ENCODE measurements at places on chromosomes 1 and 21. TPM values are rescaled to one million over a fixed set of nuclear protein-coding genes. Genes with fewer than 3 reads are reported as not detected.

DNA sequence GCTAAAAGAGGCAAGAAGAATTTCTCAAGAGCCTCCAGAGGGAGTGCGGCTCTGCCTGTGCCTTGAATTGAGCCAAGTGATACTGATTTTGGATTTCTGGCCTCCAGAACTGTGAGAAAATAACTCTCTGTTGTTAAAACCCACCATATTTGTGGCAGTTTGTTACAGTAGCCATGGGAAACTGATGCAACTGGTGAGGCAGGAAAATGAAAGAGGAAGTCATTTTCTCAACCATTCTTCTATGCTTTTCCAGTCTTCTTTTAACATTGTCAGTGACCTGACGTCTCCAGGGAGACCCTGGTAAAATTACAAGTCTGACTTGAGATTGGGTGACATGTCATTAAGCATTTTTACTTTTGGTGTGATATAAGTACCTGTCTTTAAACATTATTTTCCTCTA is 5.8 kb downstream of the OR6P1 start:
- no peak for DNase-seq

DNA sequence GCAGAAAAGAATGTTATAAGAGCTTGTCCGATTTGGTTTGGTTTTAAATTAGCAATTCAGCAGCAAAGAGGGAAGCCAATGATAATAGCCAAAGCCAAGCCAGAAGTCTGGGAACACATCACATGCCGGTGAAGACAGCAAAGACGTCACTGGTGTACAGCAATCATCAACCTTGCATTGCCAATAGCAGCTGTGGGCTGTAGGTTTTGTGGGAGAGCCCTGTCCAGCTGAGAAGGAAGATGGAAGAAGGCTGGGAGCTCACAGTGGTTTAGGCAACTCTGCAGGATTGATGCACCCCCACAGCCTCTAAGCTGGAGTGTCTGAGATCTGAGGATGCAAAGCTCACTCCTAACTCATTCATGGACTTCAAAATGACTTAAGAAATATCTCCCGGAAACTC is 338.7 kb downstream of the SIPA1L2 start:
- no peak for DNase-seq

GRCh38 chr1:234763910-234764309 is 153.9 kb upstream of the IRF2BP2 start:
- DNase-seq, result no peak

- DNase-seq, result no peak
Measured at GRCh38 chr1:78385744-78386462, 104.9 kb upstream of the PTGFR start.

- no peak for DNase-seq
Measured at GRCh38 chr1:208526613-208527125, 282.5 kb upstream of the PLXNA2 start.

DNA sequence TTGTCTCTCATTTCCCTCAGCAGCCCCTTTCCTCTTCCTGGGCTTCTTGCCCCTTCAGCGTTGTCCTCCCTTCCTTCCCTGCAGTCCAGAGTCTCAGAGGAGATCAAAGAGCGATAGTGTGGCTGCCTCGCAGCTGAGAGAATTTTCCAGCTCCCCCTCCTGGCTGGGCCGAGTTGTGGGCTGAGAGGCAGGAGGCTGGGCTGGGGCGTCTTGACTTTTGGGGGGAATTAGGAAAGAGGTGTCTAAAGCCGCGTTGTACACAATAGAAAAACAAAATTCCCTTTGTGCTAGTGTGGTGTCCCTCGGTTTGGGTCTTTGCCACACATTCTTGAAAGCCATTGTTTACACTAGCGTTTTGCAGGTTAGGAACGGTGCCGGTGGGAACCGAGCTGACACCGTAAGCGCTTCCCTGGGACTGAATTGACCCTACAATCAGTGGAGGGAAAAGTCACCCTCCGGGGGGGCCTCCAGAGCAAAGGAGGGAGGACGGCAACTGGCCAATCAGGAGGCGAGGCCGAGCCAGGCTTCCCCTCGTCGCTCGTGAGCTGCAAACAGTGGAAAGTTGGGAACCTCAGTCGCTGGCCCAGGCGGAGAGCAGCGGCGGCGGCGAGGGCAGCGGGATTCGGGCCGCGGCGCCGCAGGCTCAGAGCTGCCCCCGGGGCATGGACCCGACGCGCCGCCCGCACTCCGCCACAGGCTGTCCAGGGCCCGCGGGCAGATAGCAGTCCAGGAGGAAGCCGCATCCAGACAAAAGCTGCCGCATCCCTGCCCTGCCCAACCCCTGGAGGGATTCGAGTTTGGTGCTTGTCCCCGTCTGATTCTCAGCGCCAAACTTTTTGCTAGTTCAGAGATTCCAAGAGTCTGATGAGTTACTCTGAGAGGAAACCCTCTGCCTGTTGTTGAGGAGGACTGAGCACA is at the start of gene HMCN1:
TSS of gene HMCN1 (plus strand) at position 574 of the 918 bp plus-strand sequence. CDS start 389 bp downstream, outside the sequence.
- DNase-seq, result peak; percentile 9

- DNase-seq, result no peak
Measured at GRCh38 chr1:21021311-21021710, 155.4 kb downstream of the EIF4G3 start.

DNA sequence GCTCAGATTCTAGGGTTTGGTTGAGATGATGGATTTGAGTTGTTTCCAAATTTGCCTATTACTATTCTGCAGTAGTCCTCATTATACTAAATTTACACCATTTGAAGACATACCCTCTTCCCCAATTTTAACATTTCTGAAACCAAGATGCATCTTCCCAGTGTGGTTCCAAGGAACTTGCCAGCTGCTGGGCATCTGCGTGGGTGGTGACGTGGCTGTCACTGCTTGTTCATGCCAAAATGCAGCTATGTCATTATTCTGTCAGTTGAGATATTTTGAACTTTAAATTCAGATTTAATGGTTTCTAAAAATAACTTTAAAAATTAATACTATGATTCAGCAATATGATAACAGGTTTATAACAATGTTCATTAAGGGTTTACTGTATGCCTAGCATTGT is 1.2 kb downstream of the ZFP69 start:
- no peak for DNase-seq

- DNase-seq, result no peak
Measured at GRCh38 chr1:238672262-238672661, 714.1 kb upstream of the CHRM3 start.

DNA sequence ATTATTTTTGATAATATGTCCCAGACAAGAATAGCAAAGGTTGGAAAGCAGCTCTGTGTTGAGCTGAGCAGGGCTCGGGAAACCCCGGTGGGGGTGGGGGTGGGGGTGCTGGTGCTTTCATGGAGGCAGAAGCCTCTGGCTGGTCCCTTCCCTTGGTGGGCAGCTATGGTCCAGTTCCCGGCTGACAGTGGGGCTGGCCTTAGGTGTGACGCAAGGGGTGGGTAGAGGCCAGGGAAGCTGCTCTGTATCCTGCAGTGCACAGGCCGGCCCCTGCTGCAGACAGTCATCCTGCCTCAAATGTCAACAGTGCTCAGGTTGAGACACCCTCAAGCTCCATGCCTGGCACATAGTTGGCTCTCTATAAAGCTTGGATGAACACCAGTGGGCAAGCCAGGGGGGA is 8.9 kb downstream of the ACTL8 start:
- no peak for DNase-seq

DNA sequence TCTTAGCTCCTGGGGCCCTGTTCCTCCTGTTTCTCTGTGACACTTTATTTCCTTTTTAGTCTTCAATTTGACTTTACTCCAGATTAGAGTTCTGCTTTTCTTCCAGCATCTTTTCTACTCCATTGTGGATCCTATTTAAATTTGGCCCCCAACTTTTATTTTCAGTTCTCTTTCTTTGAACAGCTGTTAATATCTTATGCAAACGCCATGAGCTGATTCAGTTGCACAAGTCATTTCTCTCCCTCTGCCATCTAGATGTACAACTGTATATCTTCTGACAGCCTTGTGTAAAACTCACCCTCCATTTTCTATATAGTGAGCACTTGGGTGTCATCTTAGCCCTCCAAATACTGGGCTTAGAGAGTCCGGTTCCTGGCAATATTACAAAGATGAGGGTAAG is 42.2 kb downstream of the SPATA17 start:
- DNase-seq, result no peak

DNA sequence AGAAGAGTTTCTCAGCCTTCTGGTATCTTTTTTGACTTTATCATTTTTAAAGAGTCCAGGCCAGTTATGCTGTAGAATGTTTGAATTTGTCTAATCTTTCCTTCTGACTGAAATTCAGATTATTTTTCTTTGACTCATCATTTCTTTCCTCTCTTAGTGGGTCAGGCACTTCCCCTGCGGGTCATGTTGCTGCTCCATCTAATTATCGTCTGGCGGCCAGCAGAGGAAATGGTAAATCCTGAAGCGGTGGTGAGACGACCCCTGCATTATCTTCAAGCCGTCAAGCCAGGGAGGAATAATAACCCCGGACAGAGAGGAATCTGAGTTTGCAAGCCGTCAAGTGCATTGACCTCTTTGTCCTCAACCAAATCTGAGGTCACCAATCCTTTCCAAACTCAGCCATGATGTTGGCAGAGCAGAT is 102.1 kb downstream of the ADSS2 start:
- DNase-seq, result no peak

- no peak for DNase-seq
Measured at GRCh38 chr1:189678779-189679178, 798.9 kb downstream of the BRINP3 start.

DNA sequence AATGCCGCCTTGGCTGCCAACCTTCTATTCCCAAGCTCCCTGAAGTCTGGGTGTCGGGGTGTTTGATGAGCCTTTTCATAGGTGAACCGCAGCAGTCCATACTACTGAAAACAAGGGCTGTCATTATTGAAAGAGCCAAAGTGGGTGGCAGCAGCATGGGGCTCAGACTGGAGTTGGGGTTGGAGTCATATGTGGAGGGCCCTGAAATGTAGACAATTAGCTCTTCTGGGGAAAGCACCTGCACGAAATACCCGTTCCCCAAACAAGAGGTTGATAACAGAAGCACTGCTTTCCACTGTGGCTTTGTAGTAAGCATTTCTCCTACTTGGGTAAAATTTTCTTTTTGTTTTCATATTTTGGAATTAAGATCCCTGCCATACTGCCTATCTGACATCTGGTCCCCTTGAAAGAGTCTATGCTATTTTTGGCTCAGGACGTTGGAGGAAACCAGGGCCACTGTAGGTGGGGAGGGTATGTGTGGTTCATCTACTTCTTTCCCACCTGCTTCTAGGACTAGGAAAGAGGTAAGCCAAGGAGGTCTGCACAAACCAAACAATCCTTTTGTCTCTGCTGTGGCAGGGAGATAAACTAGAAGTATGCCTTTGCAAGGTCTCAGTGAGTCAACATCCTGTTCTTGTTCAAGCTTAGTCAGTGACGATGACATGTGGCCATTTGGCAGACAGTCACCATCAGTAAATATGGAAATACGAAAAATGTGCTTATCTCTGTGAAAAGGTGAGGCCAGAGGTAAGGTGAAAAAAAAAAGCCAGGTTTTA is 197.0 kb upstream of the UBE2U start:
- no peak for DNase-seq

DNA sequence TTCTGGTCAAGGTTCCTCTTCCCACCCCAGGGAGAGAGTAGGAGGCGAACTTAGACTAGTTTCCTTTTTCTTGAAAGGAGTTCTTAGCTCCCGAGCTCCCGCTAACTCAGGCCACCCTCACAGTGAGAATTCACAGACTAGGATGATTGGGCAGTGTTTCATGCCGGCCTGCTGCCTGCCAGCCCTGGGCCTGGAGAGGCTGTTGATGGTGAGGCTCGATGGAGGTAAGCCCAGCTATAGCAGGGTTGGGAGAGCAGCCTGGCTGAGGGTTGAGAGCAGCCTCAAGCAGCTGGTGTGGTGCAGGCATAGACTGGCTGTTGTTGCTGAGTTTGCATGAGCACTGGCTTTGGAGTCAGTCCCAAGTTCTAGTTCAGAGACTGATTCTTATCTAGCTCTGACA is 274.4 kb downstream of the MATN1 start:
- DNase-seq, result no peak

DNA sequence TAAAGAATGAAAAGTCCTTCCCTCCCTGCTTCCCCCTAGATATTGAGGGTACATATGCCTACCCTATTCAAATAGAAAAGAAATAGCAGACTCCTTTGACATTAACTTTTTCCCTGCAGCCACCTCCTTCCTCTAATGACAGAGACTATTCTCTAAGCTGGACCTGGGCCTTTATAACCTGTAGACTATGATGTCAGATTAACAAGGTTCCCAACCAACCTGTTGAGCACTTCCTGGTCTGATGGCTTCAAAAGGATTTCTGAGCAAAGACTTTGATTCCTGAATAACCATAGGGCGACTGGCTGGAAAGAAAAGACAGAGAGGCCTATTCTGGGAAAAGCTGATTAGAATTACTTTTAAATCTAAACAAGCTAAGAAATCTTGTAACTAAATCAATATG is 18.4 kb upstream of the C1orf216 start:
- DNase-seq, result no peak

DNA sequence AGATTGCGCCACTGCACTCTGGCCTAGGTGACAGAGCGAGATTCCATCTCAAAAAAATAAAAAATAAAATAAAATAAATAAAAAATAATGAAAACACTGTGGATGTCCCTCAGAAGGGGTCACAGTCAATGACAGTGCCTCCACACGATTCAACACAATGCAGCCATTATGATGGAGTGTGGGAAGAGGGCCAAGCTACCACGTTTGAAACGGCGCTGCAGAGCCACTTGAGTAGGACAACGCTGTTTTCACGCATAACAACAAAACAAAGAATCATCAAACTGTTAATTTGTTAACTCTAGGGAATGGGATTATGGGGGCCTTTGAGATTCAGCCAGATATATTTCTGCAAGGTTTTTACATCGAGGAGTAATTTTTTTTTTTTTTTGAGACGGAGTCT is 36.5 kb downstream of the NKAIN1 start:
- DNase-seq, result no peak

DNA sequence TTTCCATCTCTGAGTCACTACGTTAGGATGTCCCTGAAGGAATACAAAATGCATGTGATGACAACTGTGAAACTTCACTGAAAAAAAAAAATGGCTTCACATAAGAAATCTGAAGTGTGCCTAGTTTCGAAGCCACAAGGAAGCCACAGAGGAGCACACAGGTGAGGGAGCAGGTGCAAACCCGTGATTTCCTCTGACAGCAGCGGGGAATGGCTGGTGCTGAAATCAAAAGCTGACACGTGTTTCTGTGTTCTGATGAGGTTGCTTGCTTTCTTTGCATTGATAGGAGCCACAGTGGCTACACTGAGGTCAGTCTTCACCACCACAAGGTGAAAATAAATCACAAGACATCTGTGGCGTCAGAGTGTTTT is 105.7 kb upstream of the TLR5 start:
- no peak for DNase-seq

- DNase-seq, result no peak
Measured at GRCh38 chr1:119358636-119359035, 9.9 kb upstream of the HAO2 start.

Gene HSF2BP
- 1.2 TPM for total RNA-seq

Gene S100A3
- not detected for total RNA-seq

Gene ARHGEF11
- 3.2 TPM for total RNA-seq

Gene KCNH1
- total RNA-seq, result not detected

Gene LAMTOR2
- 67.1 TPM for total RNA-seq

Gene HAO2
- total RNA-seq, result not detected

Gene HPCAL4
- 0.69 TPM for total RNA-seq

Gene TMEM82
- not detected for total RNA-seq
